ENCODE measurements at places on chromosomes 11 and 22.
A peak's percentile ranks its signal among the peaks of the same experiment; 100 is the strongest.

DNA sequence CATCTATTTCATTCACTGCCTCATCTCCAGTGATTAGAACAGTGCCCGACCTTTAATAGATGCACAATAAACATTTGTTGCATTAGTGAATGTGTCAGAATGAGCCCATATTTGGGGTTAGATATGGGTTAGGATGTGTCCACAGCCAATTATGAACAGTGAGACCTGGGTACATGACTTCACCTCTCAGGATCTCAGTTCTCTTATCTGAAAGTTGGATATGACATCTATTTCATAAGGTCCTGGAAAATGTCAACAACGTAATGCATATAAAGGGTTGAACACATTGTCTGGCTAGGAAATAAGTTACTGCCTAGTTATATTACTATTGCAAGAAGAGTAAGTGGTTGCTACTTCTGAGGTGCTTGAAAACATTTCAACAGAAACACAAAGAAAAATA, 79.7 kb upstream of the LDLRAD3 start:
- DNase-seq = no peak

GRCh38 chr11:70367071-70367470, 31.3 kb upstream of the CTTN start:
- no peak for DNase-seq

DNA sequence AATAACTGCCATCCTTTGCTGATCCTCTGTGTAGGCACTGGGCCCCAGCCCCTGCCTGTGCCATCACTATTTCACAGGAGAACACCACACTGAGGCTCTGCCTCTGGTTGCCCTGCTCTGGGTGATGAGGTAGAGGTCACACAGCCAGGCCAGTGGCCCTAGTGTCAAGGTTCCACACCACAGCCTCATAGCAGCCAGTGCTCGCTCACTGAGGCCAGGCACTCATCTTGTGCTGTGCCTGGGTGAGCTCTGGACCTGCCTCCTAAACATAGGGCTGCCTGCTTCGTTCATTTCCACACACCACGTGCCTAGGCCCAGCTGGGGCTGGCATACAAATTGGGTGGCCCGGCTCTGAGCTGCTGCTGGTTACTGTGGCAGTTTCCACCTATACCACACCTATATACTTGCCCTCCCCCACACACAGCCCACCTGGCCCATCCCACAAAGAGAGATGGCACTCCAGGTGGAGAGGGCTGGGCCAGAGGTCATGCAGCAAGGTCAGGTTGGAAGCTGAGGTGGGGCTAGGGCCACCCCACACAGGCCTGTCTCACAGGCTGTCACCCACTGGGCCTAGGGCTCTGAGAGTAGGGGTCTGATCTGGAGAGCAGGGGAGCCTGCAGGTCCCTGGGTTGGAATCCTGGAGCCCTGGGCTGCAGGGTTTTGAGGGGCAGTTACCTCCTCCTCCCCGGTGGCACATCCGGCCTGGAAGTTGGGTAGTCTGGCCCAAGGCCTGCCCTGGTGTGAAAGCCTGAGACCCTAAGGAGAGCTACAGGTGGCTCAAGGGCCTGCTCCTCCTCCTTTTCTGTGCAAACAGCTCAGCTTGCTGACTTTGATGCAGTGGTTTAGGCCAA, 11.2 kb downstream of the KCNQ1OT1 start:
- peak; percentile 73 for DNase-seq

DNA sequence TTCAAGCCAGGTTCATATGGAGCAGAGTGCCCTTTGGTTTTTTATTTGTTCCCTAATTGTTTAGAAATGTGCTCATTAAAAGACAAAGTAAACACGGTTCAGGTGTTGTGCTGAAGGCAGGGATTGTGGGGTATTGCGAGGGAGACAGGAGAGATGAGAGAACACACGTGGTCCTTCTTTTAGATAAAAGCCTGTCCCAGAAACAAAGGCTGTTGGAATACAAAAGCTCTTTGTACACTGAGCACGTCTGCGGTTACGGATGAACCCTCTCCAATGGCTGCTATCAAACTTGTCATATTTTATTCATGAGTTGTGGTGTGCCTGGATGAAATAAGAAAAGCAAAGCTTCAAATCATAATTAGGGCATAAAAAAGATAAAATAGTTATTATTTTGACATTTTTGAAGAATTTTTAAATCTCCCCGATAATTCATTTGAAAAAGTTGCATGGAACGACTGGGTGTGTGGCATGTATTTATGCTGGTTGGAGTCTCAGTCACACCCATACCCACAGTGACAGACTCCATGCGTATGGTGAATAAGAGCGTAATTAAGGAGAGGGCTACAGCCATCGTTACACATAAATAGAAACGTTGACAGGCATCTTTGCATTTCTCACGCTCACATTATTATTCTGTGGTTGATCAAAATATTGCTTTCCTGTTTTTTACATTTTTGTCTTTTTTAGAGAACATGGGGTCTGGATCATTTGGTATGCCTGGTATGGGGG, 92.9 kb downstream of the NELL1 start:
- no peak for DNase-seq

- no peak for DNase-seq
Measured at GRCh38 chr22:42743501-42743991, 22.9 kb upstream of the A4GALT start.

DNA sequence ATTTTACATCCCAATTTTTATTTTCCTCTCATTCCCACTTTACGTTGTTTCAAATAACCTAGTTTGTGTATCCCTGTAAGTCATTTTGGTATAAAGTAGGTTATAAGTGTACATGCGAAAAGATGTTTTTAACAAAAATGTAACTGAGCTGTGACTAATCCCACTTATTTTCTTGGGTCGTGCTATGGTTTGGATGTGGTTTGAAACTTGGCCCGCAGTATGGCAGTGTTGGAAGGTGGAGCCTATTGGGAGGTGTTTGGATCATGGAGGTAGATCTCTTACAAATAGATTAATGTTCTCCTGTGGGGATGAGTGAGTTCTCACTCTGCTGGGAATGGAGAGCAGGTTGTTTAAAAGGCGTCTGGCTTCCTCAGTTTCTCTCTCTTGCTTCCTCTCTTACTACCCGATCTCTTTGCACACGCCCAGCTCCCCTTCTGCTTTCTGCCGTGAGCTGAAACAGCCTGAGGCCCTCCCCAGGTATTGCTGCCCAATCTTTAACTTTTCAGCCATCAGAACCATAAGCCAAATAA, 7.2 kb downstream of the RPL27A start:
- no peak for DNase-seq

- peak; percentile 36 for DNase-seq
Measured at GRCh38 chr22:39212721-39213376, 31.9 kb downstream of the PDGFB start.

GRCh38 chr11:75272391-75272790, 31.8 kb downstream of the TPBGL start:
- no peak for DNase-seq

GRCh38 chr11:20670932-20671403, 1.6 kb downstream of the NELL1 start:
- DNase-seq = no peak

- no peak for DNase-seq
Measured at GRCh38 chr11:76978818-76979217, 55.4 kb upstream of the B3GNT6 start.

DNA sequence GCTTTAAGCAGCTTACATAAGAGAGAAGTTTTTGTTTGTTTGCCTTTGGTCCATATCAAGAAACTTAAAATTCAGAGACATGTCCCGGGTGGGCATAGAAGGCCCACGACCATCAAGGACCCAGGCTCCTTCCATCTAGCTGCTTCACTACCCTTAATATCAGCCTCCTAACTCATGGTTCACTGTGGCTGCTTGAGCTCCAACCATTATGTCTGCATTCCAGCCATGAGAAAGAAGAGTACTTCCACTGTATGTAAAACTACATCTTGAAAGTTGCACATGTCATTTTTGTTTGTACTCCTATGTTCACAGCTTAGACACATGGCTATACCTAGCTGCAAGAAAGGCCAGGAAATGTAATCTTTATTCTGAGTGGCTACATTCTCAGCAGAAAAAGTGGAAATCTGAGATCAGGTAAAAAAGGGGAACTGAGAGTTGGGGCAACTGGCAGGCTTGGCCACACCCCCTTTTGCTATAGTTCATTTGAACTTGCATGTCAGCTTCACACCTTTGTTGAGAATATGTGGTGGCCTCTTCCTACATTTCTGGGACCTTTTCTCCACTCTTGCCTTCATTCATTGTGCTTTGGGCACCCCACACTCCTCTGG, 81.3 kb upstream of the TP53I11 start:
- no peak for DNase-seq

GRCh38 chr22:39738746-39739145, 154.8 kb downstream of the ENTHD1 start:
- no peak for DNase-seq

DNA sequence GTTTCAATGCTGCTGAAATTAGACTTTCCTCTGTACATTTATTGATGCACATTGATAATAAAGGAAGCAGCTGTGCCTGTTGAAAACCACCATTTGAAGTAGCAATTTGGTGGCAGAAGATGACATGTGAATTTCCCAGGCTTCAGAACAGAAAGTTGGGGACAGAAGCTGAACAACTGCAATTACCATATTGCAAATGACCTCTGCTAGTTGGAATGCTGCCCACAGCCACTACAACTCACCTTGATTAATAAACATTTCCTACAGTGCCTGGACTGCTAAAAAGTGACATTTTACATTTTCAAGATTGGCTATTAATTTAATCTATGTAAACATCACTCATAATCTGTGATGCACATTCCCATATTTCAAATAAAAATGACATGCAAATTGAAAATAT, 208.6 kb downstream of the LUZP2 start:
- DNase-seq = no peak

DNA sequence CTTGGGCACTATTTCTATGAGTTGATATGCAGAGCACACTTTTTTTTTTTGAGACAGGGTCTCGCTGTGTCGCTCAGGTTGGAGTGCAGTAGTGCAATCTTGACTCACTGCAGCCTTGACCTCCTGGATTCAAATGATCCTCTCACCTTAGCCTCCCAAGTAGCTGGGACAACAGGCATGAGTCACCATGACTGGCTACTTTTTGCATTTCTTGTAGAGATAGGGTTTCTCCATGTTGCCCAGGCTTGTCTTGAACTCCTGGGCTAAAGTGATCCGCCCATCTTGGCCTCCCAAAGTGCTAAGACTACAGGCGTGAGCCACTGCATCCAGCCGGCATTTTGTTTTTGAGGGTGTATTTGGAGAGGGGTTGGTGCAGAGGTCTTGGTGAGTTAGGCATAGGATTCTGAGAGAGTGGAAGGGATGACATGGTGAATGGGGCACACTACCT, 29.9 kb upstream of the MTCH2 start:
- DNase-seq = peak; percentile 7

Measured in chondrocyte (in vitro differentiated cells).